ENCODE measurements at places on chromosomes 5 and 9. TPM values are rescaled to one million over a fixed set of nuclear protein-coding genes. Genes with fewer than 3 reads are reported as not detected.

TAS2R1 gene
- 0.65 TPM for total RNA-seq

- DNase-seq: no peak
These were observed 284.5 kb downstream of the SPOCK1 start for GRCh38 chr5:137214446-137215189.

PITX1 gene
- total RNA-seq: not detected

DNA sequence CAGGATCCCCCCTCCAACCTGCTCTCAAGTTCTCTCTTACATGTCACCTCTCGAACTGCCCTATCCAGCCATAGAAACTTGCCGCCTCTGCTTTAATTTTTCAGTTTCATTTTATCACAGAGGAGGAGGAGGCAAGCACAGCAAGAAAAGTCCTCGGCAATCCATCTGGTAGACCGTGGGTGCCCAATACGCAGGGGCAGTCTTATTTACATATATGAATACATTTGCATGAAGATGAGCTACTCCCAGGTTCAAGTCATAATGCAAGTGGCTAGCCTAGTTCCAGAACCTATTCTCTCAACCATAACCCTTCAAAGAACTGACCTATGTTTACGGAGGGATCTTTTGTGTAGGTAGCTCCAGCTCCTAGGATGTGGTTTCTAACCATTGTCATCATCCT lies 223.2 kb upstream of the PANK3 start:
- DNase-seq: peak; percentile 52

- no peak for DNase-seq
These were observed 161.4 kb upstream of the FBXL7 start for GRCh38 chr5:15338546-15338945.

IL4 gene
- not detected for total RNA-seq
